Stimulated activated CD8-positive, alpha-beta memory T cell treated with anti-CD3 and anti-CD28 coated beads, Interleukin-15, amount 100 ng/mL, for 48 hours (primary cell): ENCODE measurements at places on chromosomes 5 and 9.

- no peak for DNase-seq
These were observed 180.2 kb upstream of the ZNF618 start for GRCh38 chr9:113695901-113696300.

DNA sequence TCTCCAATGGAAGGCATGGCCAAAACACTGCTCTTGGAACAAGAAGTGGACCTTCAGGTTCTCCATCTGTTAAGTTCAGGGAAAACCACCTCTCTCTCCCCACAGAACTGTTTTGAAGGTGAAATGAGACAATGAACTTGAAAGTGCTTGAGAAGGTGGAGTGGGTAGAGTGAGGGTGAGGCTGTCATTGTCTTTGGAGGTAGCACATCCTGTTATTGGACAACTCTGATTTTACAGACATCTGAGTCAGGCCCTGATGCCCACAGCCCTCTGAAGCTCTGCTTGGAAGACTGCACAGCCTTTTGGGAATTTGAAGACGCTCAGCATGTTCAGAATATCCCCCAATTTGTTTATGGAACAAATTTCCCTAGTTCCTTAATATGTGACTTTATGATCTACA, 27.6 kb upstream of the TEX48 start:
- DNase-seq, result no peak

GRCh38 chr5:110094548-110094947, 404.8 kb downstream of the MAN2A1 start:
- DNase-seq, result no peak

GRCh38 chr9:36211510-36211909, 20.8 kb downstream of the CLTA start:
- no peak for DNase-seq

GRCh38 chr5:174094857-174095606, 49.5 kb downstream of the NSG2 start:
- DNase-seq, result no peak

DNA sequence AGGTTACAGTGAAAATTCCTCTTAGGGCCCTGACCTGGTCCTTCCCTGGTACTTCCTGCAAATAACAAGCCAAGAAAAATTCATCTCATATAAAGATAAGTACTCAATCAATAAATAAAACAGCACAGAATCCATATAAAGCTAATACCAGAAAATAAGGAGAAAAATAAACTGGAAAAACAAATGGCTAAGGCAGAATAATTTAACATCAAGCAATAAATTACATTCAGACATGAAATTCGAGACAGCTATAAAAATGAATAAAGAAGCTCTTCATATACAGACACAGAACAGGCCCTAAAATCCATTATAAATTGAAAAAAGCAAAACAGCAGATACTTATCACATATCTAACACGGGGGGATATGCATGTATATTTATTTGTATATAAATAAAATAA, 99.2 kb downstream of the DTWD2 start:
- DNase-seq, result no peak

DNA sequence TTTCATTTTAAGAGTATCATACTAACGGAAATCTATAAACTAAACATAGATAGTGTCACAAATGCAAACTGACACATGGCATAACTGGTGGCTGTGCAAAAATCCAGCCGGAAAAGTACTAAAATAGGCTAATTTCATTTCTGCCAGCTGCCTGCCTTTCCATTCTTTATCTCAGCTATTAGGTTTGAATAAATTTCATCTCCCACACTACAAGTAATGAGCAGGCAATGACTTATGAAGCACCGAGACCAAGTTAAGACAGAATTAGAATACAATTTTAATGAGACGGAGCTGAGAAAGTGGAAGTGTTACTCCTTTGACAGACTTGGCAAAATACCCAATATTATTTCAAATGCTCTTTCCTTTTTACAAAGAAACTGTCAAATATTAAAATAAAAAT, 258.8 kb upstream of the ZNF608 start:
- no peak for DNase-seq
